RCC 7860 (cell line): ENCODE measurements at places on chromosomes 4 and X.
A peak's percentile ranks its signal among the peaks of the same experiment; 100 is the strongest.

DNA sequence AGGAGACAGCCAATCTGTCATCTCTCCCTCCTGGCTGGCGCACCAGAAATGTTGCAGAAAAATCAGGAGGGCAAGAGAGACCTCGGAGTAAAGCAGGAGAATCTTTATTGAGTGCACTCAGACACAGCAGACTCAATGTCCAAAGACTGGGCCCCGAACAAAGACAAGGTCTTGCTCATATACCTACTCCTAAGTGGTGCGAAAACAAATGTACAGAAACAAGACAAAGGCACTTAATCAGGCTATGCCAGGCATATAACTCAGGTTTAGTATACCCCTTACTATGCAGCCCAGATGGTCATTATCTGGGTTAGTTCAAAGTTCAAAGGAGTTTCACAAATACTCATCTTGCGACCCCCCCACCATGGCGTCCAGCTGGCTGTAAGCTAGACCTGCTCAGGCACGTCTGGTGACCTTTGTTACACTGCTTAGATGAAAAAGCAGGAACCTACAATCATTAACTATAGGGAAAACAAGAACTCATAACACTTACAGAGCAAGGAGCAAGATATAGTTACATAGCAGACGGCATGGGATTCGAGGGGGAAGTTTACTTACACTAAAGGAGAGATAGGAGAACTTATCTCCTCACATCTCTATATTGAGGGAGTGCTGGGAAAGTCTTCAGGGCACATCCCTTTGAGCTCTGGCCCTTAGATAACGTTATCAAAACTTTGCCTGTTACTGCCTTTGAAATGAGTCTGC is 27.5 kb downstream of the SULT1E1 start:
- no peak for DNase-seq

GRCh38 chrX:115324194-115324593 is 34.7 kb downstream of the LUZP4 start:
- DNase-seq: no peak

DNA sequence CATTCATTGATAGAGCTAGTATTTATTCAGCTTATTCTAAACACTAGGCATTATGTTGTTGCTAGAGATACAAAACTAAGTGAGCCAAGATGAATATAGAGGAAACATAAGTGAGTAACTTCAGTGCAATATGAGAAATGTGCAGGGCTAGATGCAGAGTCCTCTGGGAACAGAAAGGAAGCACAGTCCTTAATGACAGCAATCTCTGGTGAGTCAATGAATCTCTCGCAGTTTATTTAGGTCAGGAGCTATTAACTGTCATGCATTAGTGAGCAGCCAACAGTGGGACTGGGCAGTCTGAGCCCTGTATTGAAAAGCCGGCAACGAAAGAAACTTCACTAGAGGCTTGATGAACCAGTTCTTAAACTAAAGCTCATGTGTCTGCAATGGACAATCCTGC is 598.1 kb upstream of the MAGEB2 start:
- peak; percentile 58 for DNase-seq

DNA sequence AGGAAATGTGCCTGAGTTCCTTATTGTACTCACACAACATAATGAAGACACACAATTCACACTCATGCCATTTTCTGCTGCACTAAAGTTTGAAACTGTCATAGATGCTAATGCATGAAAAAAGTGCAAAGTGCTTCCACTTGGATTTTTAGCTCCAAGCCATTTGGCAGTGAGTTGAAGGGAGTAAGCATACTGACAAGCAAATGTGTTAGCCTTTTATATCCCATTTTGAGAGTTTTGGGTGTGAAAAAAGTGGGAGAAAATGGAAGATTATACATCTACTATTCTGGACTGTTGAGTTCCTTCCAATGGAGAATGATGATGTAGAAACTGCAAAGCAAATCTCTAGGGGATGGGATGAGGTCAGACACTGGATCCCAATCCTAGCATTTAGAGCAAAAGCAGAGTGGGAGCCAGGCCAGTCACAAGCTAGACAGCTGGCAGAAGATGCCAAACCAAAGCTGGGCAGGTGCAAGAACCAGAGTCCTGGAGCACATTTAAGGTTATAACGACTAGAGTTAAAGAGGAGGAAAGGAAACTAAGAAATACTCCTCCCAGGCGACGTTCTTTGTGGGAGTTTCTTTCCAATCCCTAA is 216.8 kb downstream of the FBXO8 start:
- no peak for DNase-seq

- DNase-seq: peak; percentile 68
These were observed at the start of gene SEC24D for GRCh38 chr4:118835571-118836300. Gene SEC24D, minus strand, starts transcription at chr4:118836126. Its CDS starts 2,430 bp downstream, at chr4:118833696.

DNA sequence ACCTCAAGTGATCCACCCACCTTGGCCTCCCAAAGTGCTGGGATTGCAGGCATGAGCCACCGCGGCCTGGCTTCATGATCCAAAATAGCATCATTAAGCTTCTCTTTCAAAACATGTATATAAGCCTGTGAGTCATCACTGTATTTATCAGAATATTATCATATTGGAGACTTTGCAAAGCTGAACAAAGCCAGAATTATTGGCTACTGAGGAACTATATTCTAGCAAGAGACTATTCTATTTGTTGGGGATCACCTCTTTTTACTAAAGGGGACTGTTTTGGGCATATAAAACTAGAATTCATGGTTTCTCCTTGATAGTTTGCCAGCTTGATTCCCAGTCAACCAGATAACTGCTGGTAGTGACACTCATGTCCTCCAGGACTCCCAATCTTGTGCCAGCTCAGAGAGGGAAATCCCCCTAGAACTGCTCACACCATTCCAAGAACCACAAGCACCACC is 40.1 kb downstream of the TET2 start:
- DNase-seq: peak; percentile 66

DNA sequence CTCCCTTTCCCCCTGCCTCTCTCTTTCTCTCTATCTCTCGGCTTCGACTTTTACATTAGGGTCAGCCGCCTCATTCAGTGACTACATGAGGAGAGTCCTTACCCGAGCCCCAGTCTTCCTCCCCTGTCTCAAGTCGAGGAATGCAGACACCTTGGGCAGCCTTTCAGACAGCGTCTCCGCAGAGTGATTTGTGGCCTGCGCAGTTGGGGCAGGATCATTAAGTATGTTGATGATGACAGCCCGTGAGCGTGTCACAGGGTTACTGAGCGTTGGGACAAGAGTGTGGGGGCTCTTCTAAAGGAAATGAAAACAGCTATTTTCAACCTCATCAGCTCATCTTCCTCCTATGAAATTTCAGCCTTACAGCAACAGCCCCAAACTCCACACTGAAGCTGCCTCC is 312.1 kb upstream of the GATB start:
- DNase-seq: no peak

DNA sequence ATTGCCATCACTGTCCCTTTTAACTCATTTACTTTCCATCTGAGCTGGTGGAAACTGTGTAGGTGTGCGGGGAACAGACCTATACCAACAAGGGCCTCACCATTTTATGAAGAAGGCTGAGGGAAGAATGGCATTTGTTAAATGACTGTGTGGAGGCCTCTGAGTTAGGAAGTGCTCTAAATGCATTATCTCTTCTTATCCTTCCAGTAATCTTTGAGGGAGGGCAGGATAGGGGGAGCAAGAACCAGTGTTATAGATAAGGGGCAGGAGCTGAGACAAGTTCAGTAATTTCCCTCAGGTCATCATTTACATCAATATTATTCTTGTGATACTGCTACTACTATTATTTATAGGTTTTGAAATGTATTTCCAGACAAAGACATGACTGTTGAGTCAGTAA is 122.4 kb upstream of the PDLIM3 start:
- no peak for DNase-seq

GRCh38 chr4:18318682-18319388 is 297.3 kb upstream of the LCORL start:
- no peak for DNase-seq

DNA sequence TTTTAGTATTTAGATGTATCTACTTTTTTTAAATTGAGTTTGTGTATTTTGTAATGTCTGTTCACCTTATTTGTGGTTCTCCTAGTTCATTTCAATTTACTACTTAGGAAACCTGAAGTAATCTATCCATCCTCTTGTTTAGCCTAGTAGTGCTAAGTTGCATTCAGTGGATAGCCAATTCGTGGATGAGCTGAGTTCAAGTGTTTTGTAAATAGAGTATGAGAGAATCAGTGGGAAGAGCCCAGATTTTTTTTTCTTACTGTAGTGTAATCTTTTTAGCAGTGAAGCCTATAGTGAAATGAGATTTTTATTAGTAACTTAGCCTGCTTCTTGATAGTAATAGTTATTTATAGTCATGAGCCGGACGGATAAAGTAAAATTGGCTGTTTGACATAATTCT is 21.7 kb downstream of the STAG2 start:
- no peak for DNase-seq

DNA sequence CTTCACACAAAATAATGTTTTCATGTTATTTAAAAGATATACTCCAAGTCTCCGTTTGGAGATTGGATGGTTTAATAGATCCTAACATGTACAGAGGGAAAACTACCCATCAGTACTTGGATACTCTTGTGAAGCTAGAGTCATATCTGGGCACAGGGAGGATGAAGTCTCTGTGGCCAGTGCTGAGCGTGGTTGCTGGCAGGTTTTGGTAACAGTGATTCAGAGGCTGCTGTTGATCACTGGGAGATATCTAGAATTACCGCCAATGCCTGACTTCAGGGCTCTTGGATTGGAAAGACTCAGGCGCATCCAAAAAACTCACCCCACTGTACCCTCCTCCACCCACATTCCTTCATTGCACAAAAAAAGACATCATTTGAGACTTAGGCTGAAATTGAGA is 107.2 kb upstream of the PGRMC2 start:
- peak; percentile 40 for DNase-seq

DNA sequence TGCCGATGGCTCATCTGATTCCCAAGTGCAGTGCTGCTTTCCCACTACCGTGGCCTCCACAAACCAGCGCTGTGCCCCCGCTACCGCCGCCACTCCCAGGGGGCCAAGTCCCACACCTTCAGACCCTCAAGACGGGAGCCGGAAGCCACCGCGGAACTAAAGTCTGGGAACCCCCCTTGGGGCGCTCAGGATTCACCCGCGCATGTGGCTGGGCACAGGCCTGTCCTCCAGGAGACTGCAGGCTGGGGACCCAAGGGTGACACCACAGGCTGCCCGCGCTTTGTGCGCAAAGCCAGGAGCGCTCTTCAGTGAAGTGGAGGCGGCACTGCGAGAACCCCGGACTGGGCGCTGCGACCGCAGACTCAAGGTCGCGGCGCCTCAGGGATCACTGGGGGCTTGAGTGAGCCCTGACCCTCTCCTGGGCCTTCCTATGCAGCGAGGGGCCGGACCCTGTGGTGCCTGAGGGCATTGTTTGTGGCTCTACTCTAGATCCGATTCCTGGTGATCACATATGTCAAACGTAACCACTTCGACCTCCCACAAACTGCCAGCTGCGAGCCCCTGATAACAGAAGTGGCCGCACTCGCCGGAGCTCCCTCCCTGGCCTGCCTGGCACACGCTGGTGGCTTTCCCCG is 20.4 kb upstream of the TBC1D14 start:
- DNase-seq: no peak

- DNase-seq: peak; percentile 85
These were observed 6.8 kb downstream of the ANXA5 start for GRCh38 chr4:121690001-121690400.

- DNase-seq: no peak
These were observed 136.6 kb downstream of the FBXW7 start for GRCh38 chr4:152399246-152399645.

DNA sequence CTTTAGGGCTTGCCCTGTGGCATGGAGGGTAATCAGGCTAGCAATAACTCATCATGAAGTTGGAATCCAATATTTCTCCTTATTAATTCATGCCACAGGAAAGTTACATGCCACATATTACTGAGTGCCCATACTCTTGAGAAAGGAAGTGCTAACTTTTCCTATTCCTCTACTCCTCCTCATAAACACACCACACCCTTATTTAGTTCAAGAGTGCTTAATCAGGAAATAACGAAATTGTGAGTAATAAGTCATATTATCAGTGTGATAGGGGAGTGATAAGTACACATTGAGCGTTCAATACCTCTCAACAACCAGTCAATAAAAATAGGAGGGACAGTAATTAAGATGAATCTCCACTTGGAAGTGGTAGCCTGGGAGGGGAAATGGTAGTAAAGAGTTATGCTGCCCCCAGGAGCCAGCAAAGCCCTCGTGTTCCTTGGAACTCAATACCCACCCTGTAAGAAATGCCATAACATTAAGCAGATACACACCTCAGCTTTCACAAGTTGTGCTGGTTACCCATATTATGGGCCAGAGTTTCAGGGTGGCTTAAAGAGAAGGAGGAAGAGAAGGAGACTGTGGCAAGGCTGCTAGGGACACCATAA is 410.0 kb upstream of the NR3C2 start:
- DNase-seq: no peak

DNA sequence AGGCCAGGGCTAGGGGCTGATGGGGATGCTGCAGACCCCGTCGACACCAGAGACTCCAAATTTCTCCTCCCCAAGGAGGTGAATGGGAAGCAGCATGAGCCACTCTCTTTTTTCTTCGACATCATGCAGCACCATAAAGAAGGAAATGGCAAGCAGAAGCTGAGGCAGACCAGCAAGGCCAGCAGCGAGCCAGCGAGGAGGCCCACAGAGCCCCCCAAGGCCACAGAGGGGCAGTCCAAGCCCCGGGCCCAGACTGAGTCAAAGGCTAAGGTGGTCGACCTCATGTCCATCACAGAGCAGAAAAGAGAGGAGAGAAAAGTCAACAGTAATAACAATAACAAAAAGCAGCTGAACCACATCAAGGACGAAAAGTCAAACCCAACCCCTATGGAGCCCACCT is 56.1 kb downstream of the TNIP2 start:
- DNase-seq: no peak

- DNase-seq: no peak
These were observed 15.3 kb downstream of the SLC6A8 start for GRCh38 chrX:153703036-153703370.

DNA sequence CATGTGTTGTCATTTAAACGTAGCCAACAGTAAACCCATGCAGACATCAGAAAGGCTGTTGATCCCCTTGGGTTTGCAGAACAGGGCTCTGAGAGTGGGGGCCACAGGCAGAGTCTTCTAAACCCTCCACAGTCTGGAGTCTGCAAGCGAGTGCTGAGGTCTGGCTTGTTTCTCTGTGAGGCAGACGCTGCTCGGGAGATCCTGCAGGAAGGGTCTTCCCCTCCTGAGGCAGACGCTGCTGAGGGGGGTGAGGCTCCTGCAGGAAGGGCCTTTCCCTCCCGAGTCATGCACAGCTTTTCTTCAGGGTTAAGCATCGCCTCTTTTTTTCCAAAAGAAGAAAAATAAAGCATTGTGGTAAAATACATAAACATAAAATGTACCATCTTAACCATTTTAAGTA is 17.1 kb upstream of the PDE6B start:
- no peak for DNase-seq
